ENCODE measurements at places on chromosomes 3 and 15.

- DNase-seq: peak; percentile 10
Observed at GRCh38 chr15:68228143-68228970, 1.2 kb downstream of the CLN6 start.

DNA sequence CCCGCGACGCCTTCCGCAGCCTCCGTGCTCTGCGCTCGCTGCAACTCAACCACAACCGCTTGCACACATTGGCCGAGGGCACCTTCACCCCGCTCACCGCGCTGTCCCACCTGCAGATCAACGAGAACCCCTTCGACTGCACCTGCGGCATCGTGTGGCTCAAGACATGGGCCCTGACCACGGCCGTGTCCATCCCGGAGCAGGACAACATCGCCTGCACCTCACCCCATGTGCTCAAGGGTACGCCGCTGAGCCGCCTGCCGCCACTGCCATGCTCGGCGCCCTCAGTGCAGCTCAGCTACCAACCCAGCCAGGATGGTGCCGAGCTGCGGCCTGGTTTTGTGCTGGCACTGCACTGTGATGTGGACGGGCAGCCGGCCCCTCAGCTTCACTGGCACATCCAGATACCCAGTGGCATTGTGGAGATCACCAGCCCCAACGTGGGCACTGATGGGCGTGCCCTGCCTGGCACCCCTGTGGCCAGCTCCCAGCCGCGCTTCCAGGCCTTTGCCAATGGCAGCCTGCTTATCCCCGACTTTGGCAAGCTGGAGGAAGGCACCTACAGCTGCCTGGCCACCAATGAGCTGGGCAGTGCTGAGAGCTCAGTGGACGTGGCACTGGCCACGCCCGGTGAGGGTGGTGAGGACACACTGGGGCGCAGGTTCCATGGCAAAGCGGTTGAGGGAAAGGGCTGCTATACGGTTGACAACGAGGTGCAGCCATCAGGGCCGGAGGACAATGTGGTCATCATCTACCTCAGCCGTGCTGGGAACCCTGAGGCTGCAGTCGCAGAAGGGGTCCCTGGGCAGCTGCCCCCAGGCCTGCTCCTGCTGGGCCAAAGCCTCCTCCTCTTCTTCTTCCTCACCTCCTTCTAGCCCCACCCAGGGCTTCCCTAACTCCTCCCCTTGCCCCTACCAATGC lies 2.0 kb downstream of the ISLR start:
- no peak for DNase-seq

GRCh38 chr15:85490856-85491255 lies 110.5 kb downstream of the AKAP13 start:
- no peak for DNase-seq

DNA sequence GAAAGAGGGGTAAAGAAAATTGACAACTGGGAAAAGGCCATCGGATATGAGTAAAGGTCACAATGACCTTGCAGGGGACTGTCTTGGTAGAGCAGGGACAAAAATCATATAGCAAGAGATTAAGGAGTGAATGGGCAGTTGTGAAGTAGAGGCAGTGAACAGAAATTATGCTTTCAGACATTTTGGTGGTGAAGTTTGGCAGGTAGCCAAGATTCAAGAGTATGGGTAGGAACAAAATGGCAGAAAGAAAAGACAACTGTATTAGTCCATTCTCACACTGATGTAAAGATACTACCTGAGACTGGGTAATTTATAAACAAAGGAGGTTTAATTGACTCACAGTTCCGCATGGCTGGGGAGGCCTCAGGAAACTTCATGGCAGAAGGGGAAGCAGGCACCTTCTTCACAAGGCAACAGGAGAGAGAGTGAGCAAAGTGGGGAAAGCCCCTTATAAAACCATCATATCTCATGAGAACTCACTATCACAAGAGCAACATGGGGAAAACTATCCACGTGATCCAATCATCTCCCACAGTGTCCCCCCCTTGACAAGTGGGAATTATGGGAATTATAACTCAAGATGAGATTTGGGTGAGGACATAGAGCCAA lies 84.0 kb downstream of the CGNL1 start:
- DNase-seq: no peak

- DNase-seq: no peak
Observed at GRCh38 chr3:69463531-69463930, 77.6 kb upstream of the FRMD4B start.

DNA sequence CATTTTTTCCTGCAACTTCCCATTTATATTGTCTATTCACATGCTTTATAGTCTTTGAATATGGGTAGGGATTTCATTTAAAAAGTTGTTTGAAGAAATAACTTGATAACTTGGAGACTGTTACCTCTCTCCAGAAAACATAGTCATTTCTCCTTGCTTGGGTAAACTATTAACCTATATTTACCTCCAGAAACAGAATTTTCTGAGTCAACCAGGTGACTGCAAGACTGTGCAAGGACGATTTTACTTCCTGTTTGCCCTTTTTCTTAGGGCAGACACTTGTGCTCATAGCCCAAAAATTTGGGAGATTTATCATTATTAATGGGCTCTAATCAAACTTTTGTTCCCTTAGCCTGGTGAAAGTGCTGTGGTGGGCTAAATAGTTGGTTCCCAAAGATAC lies 14.3 kb upstream of the MOBP start:
- DNase-seq: no peak

- DNase-seq: no peak
Observed at GRCh38 chr3:32888739-32889138, 62.7 kb upstream of the CCR4 start.

DNA sequence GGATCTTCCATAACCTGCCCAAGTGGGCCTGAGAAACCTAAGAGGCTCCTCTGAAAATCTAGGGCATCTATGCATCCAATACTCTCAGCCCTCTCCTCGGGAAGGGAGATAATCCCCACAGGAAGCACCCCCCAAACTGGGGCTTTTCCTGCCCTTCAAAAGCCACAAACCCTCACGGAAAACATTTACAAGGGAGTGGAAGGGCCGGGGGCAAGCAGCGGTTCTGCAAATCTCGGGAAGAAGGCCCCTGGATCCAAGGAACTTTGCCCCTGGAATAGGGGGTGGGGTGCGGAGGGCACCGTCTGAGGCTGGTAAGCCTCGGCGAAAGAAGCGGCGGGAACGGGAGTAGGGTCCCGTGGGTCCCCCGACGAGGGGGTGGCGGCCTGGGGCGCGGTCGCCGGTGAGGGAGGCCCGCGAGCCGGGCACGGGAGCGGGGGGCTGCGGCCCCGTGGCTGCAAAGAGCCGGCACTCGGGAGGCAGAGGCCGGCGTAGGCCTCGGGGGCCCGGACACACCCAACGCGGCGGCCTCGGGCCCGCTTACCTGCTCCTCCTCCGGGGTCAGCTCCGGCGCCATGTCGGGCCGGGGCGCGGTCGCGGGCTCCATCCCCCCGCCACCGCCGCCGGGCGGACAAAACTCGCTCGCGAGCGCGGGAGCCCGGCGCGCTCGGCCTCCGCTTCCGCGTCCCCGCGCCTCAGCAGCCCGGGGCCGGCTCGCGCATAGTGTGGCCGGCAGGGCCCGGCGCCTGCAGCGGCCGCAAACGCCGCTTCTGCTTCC lies 755 bp downstream of the PTPN9 start:
- DNase-seq: peak; percentile 45

- DNase-seq: no peak
Observed at GRCh38 chr15:40512440-40512839, 41.7 kb downstream of the CHST14 start.

GRCh38 chr3:100988080-100988479 lies 5.1 kb downstream of the ABI3BP start:
- DNase-seq: no peak

DNA sequence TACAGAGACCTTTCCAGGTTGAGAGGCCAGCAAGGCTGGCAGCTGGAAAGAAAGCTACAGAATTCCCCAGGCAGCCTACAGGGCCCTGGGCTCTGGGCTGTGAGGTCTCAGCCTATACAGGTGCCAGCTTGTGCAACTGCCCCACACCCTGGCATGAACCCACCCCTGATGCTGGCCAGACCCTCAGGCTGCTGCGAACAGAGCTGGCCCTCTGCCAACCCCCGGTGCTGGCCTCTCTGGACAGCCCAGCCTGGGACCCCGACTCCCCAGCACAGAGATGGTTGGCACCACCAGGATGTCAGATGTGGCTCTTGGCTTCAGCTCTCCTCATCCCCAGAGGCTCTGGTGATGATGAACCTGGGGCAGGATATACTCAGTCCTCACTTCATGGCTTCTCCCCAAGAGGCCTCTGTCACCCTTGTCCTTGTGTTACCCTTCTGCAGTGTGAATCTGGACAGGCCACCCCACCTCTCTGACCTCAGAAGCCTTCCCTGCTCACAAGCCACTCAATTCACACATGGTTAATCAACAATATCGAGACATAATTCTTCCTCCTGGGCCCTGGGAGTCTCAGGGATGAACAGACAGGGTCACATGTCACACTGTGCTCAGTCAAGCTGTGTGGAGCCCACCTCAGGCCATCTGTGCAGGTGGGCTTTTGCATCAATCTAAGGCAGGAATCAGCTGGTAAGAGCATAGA lies 11.0 kb upstream of the BFSP2 start:
- no peak for DNase-seq

- peak; percentile 78 for DNase-seq
Observed at GRCh38 chr3:42853739-42854302, 21.9 kb downstream of the CYP8B1 start.

- no peak for DNase-seq
Observed at GRCh38 chr15:45326741-45327140, 51.6 kb downstream of the GATM start.

GRCh38 chr3:105014631-105015030 lies 352.1 kb upstream of the ALCAM start:
- peak; percentile 56 for DNase-seq

DNA sequence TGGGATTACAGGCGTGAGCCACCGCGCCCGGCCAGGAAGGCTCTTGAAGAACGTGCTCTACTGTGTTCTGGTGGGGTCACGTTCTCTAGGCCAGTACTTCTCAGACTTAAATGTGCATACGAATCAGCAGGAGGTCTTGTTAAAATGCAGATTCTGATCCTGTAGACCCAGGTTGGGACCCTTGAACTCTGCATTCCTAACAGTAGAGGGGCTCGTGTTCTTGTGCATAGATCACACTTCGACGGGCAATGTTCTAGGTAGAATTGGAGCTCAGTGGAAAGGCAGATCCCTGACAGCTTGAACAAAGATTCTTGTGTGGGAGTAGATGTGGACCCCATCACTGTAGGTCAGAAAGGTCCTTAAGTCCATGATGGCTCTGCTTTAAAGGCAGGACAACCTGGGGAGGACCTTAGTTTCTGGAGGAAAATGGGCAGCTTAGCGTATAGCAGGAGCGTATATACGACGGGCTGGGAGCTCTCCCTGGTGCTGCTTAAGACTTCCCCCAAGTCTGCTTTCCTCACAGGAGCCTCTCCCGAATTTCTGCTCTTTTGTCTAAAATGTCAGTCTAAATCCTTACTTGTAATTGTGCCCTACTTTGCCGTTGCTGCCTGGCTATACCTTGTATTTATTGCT lies 16.9 kb upstream of the FAM81A start:
- peak; percentile 63 for DNase-seq

DNA sequence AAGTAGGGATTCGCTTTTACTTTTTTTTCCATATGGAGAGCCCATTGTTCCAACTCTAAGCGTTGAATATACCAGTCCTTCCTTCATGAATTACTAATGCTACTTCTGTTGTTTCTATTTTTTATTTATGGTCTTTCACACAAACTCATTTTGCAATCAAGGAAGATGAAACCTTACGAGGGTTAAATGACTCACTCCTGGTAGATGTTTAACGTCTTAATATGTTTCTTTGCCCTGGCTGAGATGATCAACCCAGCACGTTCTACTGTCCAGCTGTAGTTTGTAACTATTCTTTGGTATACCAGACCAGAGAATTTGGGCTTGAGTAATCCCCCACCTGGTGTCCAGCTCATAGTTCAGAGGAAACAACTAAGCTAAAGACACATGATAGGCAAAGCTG lies 23.1 kb downstream of the CDCP1 start:
- DNase-seq: peak; percentile 92

DNA sequence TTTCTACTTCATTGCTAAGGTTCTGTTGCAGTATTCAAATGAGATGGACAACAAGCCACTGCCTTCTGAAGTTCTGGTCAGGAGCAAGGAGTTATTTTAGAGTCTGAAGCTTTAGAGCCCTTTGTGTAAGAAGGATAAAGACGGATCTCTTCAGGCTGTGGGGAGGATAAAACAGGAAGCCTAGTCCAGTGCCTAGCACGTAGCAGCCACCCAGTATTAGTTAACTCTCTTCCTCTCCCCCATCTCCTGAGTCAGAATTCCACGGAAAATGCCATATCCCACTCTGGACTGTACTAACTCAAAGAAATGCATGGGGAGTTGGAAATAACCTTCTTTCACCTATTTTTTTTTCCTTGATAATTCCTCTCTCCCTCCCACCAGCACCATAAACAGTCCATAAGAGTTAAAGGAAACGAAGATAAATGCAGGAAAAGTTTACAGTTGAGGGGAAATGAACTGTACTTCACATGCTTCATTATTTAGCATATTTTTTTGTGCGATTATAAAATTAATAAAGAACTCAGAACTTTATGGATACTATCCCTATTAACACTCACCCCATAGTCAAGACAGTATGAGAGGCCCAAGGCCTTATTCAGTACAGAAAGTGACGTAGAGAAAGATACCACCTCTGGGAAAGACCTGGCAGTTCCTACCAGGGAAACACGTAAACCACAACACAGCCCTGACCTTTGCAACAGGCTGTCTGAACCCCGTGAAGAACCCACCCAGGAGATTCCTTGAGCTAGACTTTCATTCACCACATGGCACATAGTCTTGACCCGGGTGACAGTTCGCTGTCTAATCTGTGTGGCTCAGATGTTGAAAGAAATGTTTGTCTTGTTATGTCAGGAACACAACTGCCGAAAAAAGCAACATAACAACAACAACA lies 9.2 kb downstream of the IGF2BP2 start:
- peak; percentile 66 for DNase-seq

GRCh38 chr3:20424086-20424485 lies 238.1 kb upstream of the SGO1 start:
- DNase-seq: no peak

- DNase-seq: no peak
Observed at GRCh38 chr3:33058765-33059164, 38.2 kb downstream of the GLB1 start.

- no peak for DNase-seq
Observed at GRCh38 chr3:30713885-30714503, 107.6 kb downstream of the TGFBR2 start.

- DNase-seq: no peak
Observed at GRCh38 chr3:29537889-29538609, 257.2 kb downstream of the RBMS3 start.

GRCh38 chr3:169607949-169608348 lies 55.6 kb downstream of the MECOM start:
- no peak for DNase-seq

- DNase-seq: no peak
Observed at GRCh38 chr3:5411786-5412185, 224.3 kb downstream of the EDEM1 start.
